ENCODE measurements at places on chromosomes 7 and 10.

GRCh38 chr10:118362103-118362502, 20.0 kb upstream of the FAM204A start:
- DNase-seq: no peak

DNA sequence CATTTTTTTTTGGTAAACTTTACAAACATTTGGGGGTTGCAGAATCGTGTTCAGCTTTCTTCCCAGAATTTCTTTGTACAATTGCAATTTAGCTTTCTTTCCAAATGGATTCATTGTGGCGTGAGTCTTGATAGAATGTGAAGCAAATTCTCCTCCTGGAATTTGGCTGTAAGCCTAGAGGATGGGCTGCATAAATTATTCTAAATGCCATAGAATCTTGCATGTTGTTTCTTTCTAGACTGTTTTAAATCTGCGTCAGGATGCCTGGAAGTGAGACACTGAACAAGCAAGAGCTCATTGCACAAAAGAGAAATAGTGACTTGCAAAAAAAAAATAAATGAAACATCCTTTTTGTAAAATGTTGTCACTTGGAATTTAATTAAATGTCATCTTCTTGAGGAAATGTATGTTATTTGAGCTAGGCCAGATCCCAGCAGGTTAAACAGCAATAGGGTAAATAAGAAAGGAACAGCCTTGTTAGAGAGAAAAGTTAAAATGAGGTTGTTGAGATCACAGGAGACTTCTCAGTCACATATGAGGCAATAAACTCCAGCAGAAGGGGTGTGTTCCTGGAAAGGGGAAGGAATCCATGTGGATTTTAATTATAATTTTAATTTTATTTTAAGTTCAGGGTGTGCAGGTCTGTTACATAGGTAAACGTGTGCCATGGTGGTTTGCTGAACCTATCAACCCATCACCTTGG, 483.0 kb downstream of the PLXDC2 start:
- DNase-seq: no peak

DNA sequence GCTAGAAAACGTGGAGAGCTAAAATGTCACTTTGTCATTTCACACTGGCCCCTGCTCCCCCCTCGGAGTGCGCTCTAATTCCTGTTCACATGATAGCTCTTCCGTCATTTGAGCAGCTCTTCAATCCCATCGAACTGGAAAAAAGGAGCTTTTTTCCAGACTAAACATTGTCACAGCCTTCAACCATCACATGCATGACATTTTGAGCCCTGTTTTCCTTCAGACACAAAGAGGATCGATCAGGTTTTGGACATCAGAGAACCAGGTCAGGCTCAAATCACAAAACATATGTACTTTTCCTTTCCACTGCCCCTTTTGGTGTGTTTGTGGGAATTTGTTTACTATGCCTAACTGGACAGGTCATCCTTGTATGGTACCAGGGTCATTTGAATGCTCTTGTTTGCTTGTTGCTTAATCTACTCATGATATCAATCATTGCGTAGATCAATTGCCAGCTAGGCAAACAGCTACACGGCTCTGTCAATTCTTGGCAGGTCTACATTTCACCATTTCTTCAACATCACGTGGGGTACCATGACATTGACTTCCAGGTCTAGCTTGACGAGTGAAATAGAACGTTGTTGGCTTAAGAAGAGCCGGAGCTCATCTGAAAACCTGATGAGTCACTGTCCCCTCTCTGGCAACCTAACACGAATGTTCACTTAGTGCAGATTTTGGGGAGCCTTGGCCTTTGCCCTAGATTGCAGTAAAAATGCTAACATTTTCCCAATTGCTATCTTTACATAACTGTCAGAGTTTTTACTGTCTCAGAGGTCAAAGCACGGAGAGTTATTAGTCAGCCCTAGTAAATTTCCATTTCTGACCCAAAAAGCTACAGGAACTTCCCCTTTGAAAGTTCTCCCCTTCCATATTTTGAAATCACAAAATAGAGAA, 87.3 kb downstream of the LYZL2 start:
- no peak for DNase-seq

DNA sequence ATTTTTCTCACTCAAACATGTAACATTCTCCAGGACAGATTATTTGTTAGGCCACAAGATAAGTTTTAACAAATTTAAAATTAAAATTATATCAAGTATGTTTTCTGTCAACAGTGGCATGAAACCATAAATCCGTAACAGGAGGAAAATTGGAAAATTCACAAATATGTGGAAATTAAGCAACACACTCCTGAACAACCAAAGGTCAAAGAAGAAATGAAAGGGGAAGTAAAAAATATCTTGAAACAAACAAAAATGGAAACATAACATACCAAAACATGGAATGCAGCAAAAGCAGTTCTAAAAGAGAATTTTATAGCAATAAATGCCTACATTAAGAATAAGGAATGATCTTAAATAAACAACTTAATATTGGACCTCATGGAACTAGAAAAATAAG, 147.3 kb downstream of the ZEB1 start:
- DNase-seq: no peak

GRCh38 chr7:28107960-28108359, 72.6 kb downstream of the JAZF1 start:
- DNase-seq: peak; percentile 79

DNA sequence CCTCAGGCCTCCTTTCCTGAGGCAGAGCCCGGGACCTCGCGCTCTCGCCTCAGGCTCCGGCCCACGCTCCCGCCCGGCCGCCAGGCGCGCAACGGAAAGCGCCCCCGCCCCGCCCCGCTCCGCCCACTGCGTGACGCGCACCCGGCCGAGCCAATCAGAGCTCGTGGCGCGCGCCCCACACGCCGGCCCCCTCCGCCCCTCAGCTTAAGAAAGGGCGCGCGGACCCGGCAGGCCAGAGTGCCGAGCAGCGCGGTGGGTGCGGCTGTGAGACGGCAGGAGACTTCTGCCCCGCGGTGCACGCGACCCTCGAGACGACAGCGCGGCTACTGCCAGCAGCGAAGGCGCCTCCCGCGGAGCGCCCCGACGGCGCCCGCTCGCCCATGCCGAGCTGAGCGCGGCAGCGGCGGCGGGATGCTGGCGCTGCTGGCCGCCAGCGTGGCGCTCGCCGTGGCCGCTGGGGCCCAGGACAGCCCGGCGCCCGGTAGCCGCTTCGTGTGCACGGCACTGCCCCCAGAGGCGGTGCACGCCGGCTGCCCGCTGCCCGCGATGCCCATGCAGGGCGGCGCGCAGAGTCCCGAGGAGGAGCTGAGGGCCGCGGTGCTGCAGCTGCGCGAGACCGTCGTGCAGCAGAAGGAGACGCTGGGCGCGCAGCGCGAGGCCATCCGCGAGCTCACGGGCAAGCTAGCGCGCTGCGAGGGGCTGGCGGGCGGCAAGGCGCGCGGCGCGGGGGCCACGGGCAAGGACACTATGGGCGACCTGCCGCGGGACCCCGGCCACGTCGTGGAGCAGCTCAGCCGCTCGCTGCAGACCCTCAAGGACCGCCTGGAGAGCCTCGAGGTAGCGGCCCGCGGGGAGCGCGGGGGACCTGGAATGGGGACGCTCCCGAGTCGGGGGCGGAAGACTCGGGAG, at the start of gene NPTX2:
Gene NPTX2, plus strand, starts transcription at position 235 of the 909 bp plus-strand sequence. Its CDS starts 177 bp downstream, at position 412.
- DNase-seq: peak; percentile 25

GRCh38 chr7:116984511-116984910, 31.2 kb downstream of the ST7 start:
- no peak for DNase-seq

DNA sequence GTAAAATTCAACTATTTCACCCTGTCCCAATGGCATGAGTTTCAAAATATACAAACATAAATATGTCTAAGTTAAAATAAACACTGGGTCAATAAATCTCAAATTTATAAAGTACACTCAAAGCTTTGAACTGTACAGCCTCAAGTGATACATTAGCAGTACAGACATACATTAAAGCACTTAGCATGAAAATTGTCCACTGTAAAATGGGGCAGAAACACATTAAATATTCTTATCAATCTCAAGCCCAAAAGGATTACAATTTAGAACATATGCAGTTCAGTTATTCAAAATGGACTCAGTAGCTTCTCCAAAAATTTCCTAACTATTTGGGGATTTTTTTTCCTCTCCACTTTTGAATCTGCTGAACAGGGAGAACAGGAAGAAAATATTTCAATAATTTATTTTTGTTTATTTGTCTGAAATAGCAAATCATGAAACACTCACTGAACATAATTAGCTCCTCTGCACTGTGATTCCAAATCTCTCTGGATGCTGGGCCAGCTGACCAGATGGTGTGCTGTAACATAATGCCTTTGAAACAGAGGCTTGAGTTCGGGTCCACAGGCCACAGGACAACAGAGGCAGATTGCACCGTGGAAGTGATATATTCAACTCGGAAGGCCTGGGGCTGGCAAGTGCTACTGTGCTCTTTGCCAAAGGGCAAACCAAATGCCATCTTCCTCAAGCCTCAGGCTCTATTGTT, 248.9 kb upstream of the LRRN3 start:
- no peak for DNase-seq

- no peak for DNase-seq
These were observed 204.3 kb downstream of the ANK3 start for GRCh38 chr10:60185421-60185820.

DNA sequence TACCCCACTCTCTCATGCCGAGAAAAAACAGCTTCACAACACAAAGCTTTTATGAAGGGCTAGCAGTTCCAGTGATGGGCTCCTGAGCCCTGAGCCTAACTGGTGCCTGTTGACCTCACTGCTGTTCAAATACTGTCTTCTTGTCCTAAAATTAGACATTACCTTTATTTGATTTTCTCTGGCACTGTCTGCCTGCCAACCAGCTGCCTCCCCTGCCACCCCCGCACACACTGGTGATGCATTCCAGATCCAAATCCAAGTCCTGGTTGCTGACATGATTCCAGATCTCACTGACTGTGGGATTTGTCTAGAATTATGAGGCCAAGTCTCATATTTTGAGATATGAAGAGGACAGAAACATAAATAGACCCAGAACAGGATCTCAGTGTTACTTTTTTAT, 816.2 kb downstream of the NRG3 start:
- no peak for DNase-seq

DNA sequence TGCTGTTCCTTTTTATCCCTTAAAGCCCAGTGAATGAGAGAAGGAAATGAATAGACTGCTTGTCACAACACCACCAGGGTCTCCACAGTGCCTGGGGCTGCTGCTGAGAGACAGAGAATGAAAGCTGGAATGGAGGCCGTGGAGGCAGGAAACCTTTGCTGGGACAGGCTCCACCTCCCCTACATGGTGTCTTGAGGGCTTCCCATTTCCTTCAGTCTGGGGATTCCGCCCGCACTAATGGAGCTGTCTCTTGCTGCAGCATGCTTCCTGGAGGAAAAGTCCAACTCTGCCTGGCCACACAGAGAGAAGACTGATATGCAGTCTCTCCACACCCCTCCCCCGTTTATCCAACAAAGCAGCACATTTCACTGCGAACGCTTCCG, 54.5 kb downstream of the LRRC4 start:
- DNase-seq: no peak

DNA sequence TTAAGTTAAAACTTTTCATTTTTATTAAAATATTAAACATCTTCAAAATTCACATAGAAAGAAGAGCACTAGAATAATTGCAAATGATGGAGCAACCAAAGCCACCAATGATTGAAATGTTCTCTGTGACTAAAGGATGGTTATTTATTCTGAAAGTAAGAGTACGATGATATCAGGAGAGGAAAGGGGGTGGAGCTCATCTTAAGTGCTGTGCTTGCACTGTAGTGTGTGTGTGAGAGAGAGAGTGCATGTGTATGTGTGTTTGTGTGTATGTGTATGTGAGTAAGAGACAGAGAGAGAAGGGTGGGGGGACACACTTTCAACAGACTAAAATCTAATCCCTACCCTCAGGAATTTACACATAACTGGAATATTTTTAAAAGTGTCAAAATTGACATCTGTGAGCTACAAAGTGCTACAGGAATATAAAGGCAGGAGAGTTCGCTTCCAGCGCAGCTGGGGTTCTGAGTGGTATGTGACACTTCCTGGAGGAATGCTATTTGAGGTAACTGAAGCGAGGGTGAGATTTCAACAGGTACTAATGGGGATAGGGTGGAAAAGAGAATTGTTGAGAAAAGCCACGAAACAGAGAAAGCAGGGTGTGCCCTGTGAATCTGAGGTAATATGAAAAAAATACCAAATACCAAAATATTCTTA, 57.2 kb upstream of the SMNDC1 start:
- DNase-seq: no peak

DNA sequence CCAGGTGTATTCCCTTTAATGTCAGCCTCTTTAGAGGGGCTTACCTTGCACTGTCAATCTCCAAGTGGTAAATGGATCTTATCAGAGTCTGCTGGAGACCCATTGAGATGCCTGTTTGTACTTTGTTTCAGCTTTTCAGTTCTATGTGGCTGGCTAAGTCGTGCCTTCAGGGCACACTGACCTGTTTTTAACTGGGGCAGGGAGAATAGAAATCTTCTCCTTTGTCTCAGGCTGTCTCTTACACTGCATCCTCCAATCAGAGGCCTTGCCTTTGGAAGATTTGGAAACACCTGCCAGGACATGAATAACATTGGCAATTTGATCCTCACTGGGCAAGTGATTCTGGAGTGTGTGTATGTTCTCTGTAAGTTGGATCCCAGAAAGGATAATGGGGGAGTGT, 65.0 kb downstream of the POU6F2 start:
- no peak for DNase-seq

GRCh38 chr10:128326251-128326650, 200.0 kb upstream of the MKI67 start:
- no peak for DNase-seq

DNA sequence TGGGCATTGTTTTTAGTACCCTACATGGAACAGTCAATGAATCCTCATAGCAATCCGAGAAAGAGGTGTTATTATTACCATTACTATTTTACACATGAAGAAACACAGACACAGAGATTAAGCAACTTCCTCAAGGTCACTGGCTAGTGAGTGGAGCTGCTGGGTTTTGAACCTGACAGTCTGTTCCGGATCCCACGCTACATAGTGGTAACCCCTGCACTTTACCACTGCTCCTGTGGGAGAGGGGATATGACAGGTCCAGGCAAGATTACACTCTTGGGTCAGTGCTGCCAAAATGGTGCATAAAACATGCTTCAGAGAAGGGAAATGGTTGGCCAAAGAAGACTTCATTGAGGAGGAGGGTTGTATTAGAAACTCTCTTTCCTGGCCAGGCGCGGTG, 185.7 kb downstream of the XPNPEP1 start:
- no peak for DNase-seq

- no peak for DNase-seq
These were observed 332.7 kb upstream of the LRGUK start for GRCh38 chr7:133794479-133794878.

DNA sequence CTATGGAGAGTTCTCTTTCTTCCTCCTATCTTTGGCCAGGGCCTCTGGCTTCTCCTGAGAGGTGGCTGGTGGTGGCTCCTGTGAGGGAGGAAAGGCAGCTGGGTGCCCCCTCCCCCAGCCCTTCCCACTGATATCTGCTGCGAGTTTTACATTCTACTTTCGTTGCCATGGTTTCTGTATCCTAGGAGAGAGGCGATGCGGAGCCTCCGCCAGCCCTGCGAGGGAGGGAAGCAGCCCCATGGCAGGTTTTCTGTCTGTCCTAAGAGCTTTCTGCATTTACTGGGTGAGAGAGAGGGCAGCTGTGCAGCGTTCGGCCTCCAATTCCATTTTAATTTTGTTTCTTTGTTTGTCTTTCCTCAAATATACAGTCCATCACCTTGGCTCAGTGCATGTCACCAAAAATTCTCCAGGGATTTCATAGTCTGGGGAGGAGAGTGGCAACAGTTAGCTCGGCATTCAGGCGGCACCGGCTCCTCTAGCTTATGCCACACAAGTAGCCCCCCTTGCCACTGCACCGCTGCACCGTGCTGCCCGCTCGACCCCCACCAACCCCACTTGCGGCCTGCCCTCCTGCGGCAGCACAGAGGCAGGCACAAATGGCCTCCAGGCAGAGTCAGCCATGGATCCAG, 20.4 kb downstream of the DNAJB12 start:
- DNase-seq: peak; percentile 46

Measured in ACHN (cell line).